ENCODE measurements at places on chromosomes 13 and 19.

DNA sequence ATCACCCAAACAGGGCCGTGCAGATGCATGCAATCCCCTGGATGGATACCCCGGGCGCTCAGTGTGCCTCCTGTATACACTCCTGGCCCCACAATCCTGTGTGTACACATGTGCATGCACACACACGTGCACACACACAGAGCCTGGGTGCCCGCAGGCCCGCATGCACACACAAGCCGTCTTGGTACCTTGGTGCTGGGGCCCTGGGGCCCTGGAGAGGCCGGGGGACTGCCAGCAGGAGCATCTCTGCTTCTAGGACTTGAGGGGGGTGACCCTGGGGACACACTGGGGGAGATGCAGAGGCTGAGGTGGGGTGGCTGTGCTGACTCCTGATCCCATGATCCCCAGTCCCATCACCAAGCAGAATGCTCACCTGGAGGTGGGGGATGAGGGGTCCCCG lies 15.6 kb upstream of the EPOR start:
- DNase-seq: no peak

- DNase-seq: no peak
These were observed 58.5 kb downstream of the ARHGAP35 start for GRCh38 chr19:46919324-46919723.

DNA sequence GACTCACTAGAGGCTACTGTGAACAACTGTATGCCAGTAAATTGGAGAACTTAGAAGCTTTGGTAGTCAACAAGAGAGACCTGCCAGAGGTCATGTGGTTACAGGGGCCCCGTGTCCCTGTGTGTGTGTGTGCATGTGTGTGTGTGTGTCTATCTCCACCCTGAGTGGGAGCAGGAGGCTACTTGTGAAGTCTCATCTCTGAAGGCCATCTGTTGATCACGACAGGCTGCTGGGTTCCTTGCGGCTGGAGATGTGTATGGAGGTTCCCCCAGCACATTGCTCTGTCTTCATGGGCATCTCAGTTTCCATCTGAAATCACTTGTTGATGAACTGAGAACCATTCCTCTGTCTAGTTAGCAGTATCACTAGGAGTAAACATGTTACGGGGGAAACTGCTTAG lies 58.2 kb upstream of the TEX29 start:
- DNase-seq: no peak

- peak; percentile 18 for DNase-seq
These were observed 78.5 kb upstream of the UBAC2 start for GRCh38 chr13:99122171-99122570.

DNA sequence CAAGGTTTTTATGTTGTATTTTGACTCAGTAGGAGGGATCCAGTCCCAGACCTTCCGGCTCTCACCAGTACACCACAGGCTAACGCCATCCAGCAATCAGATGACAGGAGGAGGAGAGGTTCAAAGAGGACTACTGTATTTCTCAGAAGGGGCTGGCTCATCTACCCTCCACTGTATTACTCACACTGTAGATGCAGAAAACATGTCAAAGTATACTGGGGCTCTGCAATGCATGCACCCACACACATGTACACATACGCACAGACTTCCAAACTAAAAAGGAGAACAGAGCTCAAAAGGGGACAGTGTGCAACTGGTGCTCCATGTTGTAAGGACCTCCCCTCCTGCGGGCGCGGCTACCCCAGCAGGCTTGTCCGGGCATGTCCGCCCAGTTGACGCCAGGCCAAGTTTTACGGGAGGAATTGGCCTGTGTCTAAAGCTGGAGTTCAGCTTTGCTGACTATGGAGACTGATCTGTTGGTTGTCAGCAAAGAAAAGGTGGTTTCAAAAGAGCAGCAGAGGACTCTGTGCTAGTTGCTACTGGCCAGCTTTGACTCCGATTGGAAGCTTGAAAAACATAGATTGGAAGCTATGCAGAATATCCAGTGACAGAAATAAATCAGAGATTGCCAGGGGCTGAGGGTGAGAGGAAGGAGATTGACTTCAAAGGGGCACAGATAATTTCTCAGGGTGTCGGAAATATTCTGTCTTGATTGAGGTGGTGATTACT lies 314.2 kb downstream of the DLEU7 start:
- peak; percentile 90 for DNase-seq
